Activated T-helper 1 cell treated with anti-CD3 and anti-CD28 coated beads, Interleukin-2, amount 50 U/mL, for 16 hours (primary cell): ENCODE measurements at places on chromosomes 13 and 19.

DNA sequence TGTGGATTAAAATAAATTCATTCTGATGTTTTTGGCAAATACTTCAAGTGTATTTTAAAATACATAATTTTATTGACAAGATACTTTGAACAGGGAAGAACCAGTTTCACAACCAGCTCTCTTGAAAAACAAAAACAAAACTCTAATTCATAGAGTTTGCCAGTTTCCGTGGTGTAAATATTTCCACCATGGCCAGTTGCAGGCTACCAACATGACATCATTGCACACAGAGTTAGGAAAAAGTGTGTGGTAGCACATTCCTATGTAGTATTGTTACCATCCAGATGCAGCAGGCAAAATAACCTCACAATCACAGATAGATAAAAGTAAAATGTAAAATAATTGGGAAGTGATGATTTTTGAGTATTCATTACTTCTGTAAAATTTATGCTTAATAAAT is 7.7 kb upstream of the RNF113B start:
- DNase-seq = no peak

DNA sequence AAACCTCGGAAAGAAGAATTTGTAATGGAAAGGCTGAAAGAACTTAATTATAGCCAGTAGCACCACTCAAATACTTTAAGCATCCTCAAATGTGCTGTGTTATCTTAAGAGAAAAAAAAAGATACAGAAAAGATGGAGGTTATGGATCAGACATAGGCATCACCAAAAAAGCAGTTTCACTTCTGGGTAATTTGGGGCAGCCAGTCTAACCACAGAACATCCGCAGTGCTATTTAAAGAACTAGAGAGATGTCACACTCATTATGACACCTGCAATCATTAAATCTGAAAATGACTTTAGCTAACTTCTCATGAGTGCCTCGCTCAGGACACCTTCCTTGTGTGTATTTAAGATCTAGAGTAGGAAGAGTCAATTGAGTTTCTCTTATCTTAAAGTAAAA is 211.8 kb downstream of the RBM26 start:
- no peak for DNase-seq

DNA sequence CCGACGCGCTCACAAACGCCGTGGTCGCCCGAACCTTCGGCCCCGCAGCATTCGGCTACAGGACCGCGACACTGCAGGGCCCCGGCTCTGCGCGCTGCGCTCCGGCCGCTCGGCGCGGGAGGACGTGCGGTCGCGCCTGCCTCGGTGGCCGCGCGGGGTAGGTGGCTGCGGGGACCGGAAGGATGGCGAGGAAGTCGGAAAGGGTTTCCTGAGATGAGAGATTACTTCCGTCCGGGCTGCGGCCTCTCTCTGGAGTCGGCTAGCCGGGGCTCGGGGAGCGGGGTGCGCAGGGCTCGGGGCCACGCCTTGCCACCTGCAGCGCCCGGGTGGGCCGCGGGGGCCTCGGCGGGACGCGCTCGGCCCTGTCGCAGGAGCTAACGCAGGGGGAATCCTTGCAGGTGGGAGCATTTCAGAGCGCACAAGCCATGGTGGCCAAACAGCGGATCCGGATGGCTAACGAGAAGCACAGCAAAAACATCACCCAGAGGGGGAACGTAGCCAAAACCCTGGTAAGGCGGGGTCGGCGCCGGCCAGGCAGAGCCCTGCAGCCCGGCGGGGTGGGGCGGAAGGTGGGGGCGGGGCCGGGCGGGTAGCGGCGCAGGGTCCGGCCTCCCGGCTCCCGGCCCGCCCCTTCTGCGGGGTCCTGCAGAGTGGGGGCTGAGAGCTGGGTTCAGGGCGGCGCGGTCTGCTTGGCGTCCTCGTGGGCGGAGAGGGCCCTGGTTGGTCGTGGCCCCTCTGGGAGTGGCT is at the start of gene SERP2:
TSS of gene SERP2 (plus strand) at position 224 of the 747 bp plus-strand sequence. CDS start at position 426, 202 bp downstream.
- no peak for DNase-seq

GRCh38 chr19:47573071-47574026 is at the start of gene ZNF541:
Gene ZNF541 (minus strand): TSS chr19:47573148. CDS start chr19:47555856, 17,292 bp downstream.
- peak; percentile 78 for DNase-seq

DNA sequence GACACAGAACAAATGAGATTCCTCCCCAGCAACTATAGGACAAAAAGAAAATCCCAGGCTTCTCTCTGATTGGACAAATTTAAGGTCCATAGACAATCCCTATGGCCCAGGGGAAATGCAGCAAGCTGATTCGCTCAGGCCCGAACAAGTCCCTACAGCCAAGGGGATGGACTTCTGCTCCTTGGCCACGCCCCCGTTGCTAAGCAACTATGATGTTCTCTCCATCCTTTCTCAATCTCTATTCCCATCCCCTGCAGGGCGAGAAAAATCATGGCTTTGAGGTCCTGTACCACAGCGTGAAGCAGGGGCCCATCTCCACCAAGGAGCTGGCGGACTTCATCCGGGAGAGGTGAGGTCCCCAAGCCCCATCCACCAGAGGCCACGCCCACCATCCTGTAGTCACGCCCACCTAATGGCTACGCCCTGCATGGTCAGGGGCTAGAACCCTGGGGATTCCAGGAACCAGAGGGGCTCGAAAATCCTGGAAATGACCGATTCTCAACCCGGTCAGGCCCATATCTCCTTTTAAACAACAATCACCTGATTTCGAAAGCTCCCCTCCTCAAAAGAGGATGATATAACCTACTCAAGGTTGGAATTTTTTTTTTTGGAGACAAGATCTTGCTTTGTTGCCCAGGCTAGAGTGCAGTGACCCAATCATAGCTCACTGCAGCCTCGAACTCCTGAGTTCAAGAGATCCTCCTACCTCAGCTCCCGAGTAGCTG is 11.4 kb downstream of the FCHO1 start:
- no peak for DNase-seq

GRCh38 chr13:19766591-19766990 is 16.2 kb downstream of the PSPC1 start:
- no peak for DNase-seq

GRCh38 chr13:98261165-98261702 is 84.2 kb upstream of the RNF113B start:
- DNase-seq = no peak

GRCh38 chr13:93786846-93787489 is 560.4 kb downstream of the GPC6 start:
- no peak for DNase-seq

- no peak for DNase-seq
These were observed 21.3 kb downstream of the MBD3L2B start for GRCh38 chr19:6999933-7000332.

DNA sequence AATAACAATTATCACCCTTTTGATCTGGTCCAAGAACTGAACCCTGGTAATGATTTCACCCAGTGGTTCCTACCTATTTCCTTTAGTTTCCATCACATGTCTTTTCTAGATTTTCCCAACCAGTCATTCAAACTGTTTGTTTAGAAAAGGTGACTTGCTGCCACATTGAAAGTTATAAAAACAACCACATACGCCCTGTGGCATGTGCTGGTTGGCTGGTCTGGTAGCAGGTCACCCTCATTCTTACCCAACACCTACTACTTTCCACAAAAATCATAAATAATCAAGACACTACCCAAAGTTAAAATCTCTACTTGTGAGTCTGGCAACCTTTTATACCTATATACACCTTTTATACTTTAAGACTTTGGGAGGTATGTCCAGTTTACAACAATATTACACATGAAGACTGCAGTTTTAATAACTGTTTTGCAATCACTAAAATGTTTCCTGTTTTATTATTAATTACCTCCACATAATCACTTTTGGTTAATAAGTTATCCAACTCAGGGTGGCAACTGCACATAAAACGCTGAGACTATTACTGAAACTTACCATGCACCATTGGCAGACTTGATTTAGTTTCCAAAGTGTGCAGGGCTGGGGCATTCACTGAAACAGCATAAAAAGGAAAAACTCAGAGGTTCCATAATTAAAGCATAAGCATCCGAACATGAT is 38.9 kb downstream of the DZIP1 start:
- no peak for DNase-seq

- DNase-seq = no peak
These were observed 757.6 kb downstream of the LIG4 start for GRCh38 chr13:107457686-107458085.

DNA sequence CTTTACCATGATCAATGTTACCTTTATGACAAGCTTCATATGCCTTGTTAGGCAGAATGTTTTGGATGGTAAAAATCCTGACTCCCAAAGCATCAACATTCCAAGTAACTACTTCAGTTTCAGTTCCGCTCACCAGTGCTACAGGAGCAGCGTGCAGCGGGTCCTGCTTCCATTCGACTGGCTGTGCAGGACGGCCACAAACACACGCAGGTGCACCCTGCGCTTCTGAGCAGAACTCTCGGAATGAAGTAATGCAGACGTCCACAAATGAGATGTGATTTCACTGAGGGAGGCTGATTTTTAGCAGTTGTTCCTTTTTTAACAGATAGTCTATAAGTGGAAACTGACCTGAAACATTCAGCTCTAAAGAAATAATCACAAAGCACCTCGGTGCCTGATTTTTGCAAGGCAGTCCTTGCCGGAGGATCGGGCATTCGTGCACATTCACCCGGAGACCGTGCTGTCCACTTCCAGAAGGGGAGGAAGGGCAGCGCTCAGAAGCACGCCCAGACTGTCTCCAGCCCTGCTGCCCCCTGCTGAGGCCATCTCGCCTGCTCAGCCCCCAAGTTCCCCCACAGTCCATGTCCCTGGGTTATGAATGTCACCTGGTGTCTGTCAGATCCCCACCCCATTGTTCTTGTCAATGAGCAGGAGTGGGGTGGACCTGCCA is 85.8 kb downstream of the RAB20 start:
- no peak for DNase-seq

DNA sequence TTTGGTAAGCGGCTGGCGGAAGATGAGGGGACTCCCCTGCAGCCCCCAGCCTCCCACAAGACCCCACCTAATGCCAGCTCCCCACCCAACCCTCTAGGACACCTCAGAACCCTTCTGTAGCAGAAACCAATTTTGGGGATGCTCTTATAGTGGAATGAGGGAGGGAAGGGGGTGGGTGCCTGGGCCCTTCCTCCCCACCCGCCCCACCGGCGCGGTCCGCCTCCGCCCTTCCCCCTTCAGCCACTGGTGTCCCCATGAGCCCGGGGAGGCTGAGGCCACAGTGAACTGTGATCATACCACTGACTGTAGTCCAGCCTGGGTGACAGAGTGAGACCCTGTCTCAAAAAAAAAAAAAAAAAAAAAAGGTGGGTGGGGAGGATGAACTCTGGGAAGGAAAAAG is 16.2 kb downstream of the TLE6 start:
- DNase-seq = no peak

DNA sequence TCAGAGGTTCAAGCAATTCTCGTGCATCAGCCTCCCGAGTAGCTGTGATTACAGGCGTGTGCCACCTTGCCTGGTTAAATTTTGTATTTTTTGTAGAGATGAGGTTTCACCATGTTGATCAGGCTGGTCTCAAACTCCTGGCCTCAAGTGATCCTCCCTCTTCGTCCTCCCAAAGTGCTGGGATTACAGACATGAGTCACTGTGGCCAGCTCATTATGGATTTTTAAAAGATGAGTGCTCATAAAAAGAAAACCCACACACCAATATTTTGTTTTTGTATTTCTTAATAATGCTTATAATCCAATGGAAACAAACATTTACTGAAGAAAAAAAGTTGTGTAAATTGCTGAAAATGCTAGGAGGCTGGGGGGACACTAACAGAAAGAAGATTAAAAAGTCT is 5.0 kb upstream of the MICU2 start:
- no peak for DNase-seq

DNA sequence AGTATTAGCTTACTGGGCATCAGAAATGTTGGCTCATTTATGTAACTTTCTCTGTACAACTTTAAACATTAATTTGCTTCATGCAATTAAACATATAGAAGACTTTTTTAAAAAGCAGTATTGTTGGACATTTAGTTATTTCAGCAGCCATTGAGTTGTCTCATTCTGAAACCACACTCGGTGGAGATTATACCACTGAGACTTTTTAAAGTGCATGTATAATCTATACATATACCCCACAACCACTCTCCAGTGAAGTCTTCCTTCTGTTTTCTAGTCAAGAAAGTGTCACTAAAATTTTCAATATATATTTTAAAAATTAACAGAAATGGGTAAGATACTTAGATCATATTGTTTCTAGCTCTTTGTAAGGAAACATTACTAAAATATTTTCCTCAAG is 15.5 kb downstream of the SETDB2 start:
- no peak for DNase-seq

GRCh38 chr19:7618348-7618747 is 11.0 kb downstream of the XAB2 start:
- DNase-seq = no peak

GRCh38 chr19:49592486-49593232 is 1.7 kb downstream of the PRR12 start:
- DNase-seq = no peak

- no peak for DNase-seq
These were observed 17.7 kb downstream of the NFIX start for GRCh38 chr19:13012690-13013608.

DNA sequence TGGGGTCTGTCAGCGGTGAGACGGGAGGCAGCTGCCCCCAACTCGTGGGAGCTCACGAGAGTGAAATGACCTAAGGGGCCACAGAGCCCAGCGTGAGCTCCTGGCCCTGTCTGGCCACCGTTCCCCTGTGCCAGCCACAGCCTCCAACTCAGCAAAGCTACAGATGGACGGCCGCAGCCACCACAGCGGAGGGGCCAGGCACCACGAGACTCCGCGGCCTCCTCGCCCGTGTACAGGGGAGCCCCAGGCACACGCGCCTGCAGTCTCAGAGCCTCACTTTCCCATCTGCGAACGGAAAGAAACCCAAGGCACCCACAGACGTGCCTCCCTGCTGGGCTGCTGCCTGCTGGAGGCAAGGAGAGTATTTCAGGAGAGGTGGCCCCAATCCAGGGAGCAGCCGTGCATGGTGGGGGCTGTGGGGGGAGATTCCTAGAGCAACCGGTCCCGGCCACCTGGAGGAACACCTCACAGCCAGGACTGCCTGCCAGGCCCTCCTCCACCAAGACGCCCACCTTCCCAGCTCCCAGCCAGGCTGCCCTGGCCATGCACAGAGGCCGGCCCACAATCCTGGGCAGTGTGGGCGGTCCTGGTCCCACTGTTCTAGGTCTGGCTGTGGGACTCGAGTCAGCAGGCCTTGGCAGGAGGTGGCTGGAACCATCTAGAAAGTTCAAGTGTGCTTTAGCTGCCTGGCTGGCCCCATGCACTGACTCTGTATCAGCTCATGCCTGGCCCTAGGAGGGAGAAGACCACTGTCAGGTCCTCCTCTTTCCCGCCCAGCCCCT is 1.9 kb downstream of the MKNK2 start:
- no peak for DNase-seq

DNA sequence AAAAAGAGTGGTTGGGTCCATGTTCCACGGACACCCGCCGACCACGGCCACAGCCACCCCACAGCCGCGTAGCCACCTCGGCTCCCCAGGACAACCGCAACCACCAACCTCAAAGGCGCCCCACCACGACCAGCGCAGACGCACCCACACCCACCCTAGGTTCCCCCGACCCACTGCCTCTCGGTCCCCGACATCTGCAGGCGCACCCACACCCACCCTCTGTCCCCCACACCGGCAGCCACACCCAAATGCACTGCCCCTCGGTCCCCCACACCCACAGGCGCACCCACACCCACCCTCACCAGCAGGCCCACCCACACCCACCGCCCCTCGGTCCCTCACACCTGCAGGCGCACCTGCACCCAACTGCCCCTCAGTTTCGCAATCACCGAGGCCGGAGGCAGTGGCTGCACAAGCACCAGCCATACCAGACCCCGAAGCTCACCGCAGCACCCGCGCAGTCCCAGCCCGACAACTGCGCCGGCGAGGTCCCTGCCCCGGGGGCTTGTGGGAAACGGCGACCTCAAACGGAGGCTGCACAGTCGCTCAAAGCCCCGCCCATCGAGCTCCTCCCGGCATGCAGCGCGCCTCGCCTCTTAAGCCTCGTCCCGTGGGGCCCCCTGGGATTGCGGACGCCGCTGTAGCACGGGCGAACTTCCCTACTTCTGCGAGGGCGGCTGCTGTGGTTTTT is 18.3 kb downstream of the ZNF77 start:
- no peak for DNase-seq
